ENCODE measurements at places on chromosomes 5 and 9.

GRCh38 chr5:155402927-155403640 is 389.5 kb downstream of the KIF4B start:
- no peak overlapping the region for H3K4me3 ChIP-seq
- no peaks in the 10 kb centered on the region for H3K27me3 ChIP-seq
- no peak for DNase-seq
- H3K36me3 ChIP-seq = no peaks in the 10 kb centered on the region

GRCh38 chr9:91690540-91691249 is 259.3 kb downstream of the ROR2 start:
- no peak for DNase-seq
- no peak overlapping the region for H3K4me3 ChIP-seq
- H3K27me3 ChIP-seq = peaks cover 5% of the 10 kb centered on the region
- H3K4me1 ChIP-seq = peaks cover 27% of the 10 kb centered on the region
- H3K27ac ChIP-seq = peak overlapping the region; percentile 75
- H3K36me3 ChIP-seq = peaks cover 7% of the 10 kb centered on the region

- H3K4me3 ChIP-seq = peak overlapping the region; percentile 92
- H3K27me3 ChIP-seq = no peaks in the 10 kb centered on the region
- H3K36me3 ChIP-seq = peaks cover 8% of the 10 kb centered on the region
Observed at GRCh38 chr5:75050415-75050814, 1.9 kb downstream of the GCNT4 start.

GRCh38 chr9:133003671-133004090 is 25.2 kb downstream of the GFI1B start:
- DNase-seq = no peak
- H3K27me3 ChIP-seq = peaks cover 95% of the 10 kb centered on the region
- no peaks in the 10 kb centered on the region for H3K4me1 ChIP-seq
- H3K4me3 ChIP-seq = no peak overlapping the region

DNA sequence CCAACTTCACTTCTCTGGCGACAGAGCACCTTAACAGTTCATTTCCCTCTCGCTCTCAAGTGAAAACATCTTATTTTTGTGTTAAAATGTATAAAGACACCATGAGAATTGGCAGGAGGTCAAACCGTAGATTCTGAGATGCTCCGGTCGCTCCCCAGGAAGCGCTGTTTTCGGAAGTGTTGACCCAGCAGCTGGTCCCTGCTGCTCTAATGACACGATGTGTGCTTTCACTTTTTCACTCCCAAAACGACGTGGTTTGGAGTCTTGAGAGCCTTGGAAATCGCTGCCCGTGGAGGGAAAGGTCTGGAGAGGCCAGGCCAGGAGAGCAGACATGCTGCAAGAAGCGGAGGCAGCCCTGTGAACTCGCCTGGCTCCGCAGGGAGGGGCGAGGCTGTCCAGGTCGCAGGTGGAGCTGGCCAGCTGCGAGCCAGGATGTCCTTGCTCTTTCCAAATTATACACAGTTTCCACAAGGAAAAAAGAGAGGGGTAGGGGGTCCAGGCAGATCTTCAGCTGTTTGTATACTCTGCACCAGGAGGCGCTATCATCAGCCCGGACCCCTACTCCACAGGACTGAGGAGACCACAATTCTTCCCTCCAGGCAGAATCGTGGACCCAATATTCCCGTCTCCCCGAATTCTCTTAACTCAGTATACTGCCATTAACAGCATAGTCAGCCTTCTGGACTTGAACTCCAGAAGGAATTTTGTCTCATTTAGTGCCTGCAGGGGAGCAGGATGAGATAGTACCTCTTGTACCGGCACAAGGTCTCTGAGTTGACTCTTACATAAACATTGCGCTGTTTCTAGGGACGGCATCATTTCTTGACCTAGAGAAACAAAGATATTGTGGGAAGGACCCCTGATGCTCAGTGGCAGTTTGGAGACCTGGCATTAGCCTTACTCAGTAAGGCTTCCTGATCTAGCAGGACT is 248.6 kb upstream of the ANKRD55 start:
- peak overlapping the region; percentile 96 for H3K27ac ChIP-seq
- H3K36me3 ChIP-seq = peaks cover 9% of the 10 kb centered on the region
- peaks cover 36% of the 10 kb centered on the region for H3K27me3 ChIP-seq
- peaks cover 16% of the 10 kb centered on the region for H3K4me1 ChIP-seq
- no peak for DNase-seq

DNA sequence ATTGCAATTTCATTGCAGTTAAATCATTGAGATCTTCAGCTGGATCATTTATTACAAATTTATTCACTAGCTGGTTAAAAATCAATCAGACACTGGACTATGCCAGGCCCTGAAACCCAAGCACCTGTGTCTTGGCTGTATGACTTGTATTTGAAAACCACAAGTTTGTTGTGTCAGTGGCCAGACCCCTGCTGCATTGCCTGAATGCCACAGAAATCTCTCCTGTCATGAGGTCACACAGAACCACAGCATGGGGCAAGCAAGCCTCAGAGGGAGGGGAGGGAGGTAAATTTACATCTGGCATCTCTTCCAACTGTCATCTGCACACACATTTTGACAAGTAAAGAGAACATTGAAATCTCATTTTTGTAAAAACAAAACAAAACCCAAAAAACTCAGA is 90.0 kb downstream of the ARRDC3 start:
- H3K27me3 ChIP-seq = no peaks in the 10 kb centered on the region
- no peak overlapping the region for H3K4me3 ChIP-seq
- no peak overlapping the region for H3K27ac ChIP-seq
- no peak for DNase-seq

DNA sequence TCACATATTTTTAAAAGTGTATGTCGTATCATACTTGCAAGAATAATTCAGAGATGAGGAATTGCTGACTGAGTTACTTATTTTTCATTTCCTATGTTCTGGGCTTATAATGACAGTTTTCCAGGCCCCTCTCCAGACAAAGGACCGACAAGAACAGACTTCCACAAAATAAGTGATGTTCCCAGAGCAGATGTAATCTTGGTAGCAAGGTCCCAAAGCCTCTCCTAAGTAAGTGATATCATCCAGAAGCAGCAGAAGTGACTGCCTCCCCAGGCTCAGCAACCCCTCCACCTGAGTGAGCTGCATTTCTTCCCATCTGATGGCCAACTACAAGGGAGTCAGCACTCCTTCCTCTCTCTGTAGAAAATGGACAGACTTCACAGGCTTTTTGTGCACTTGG is 57.1 kb downstream of the SEMA6A start:
- no peaks in the 10 kb centered on the region for H3K4me1 ChIP-seq
- H3K27me3 ChIP-seq = no peaks in the 10 kb centered on the region
- DNase-seq = no peak
- no peak overlapping the region for H3K4me3 ChIP-seq

DNA sequence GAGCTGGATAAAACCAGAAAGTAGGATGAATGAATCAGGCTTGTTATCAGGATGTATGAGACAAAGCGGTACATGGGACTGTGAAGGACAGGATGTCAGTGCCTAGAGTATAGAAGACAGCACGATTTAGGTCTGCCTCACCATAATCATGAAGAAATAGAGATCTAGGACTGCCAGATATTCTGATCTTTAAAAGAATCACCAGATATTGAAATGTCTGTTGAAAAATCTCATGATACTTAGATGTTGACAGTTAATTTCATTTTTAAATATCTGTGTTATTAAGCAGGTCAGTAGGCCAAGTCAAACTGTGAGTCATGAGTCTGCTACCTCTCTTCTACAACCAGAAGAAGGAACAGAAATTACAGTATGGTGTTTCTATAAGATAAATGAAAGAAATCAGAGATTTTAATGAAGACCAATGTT is 65.0 kb downstream of the ST8SIA4 start:
- peaks cover 3% of the 10 kb centered on the region for H3K36me3 ChIP-seq
- H3K27me3 ChIP-seq = no peaks in the 10 kb centered on the region
- peak overlapping the region; percentile 6 for H3K4me3 ChIP-seq
- H3K27ac ChIP-seq = peak overlapping the region; percentile 59
- no peak for DNase-seq

- H3K27me3 ChIP-seq = no peaks in the 10 kb centered on the region
- no peak overlapping the region for H3K27ac ChIP-seq
- H3K4me1 ChIP-seq = no peaks in the 10 kb centered on the region
- no peak overlapping the region for H3K4me3 ChIP-seq
- H3K36me3 ChIP-seq = no peaks in the 10 kb centered on the region
Observed at GRCh38 chr5:26666371-26666770, 372.0 kb downstream of the CDH9 start.

DNA sequence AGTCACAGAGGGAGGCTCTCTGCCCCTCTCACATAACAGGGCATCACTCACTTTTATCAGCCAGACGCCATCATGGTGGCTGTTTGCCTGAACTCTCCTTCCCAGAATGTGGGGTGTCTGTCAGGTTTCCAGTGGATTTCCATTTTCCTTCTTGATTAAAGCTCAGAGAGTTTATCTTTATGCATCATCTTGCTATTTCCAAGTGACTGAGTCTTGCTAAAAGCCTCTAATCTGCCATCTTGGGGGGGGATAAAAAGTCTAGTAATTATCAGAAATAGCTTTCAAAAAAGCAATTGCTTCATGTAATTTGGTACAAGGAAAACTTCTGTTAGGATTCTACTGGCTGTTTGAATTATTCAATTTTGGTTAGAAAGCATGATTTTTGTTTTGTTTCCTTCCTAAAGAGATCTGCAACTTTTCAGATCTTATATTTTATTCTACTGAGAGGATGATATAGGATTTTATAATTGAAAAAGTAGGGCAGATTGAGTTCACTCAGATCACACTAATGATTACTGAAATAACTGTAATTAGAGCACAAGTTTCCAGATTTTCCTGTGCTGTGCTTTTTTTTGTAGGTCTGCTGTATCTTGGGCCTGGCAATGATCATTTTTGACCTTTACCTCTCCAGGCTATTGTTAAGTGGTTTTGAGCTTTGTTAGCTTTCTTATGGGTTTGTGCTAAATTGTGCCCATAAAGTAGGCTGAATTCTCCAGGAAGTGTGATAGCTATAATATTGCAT is 661.5 kb downstream of the TLE4 start:
- H3K36me3 ChIP-seq = no peaks in the 10 kb centered on the region
- H3K27me3 ChIP-seq = no peaks in the 10 kb centered on the region
- H3K4me3 ChIP-seq = no peak overlapping the region
- DNase-seq = no peak
- peaks cover 4% of the 10 kb centered on the region for H3K4me1 ChIP-seq

DNA sequence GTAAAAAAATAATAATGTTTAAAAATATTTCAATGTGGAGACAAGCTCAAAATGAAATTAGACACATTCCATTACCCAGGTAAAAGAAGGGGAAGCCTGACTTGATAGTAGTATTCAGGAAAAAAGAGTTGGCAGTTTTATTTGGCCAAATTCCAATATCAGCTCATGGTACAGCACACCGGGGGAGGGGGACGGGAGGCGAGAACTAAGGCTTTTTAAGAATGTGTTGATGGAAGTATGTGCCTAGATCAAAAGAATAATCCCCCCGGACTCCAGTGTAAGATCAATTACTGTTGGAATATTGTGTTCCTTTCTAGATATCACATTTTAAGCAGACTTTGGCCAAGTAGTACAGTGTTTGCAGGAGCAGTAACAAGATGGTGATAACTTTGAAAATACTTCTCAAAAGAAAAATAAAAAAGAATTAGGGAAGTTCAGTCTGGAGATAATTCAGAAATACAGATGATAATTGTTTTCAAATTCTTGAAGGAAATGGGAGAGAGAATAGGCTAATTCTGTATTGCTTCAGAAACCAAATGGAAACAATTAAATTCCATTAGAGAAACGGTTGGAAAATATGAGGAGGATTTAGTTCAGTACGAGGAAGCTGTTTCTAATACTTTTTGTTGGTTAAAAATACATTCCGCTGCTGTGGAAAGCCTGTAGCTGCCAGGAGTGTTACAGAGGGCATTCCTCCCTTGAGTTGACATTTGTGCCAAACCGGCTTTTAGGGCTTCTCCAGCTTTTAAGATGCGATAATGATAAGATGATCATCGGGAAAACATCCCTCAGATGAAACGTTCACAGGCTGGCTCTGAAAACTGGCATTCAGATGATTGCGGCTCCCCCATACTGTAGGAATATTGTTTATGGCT is 98.1 kb upstream of the ERBIN start:
- no peak overlapping the region for H3K4me3 ChIP-seq
- peaks cover 2% of the 10 kb centered on the region for H3K4me1 ChIP-seq
- H3K27ac ChIP-seq = no peak overlapping the region
- no peak for DNase-seq

- H3K27ac ChIP-seq = no peak overlapping the region
- no peaks in the 10 kb centered on the region for H3K4me1 ChIP-seq
- H3K4me3 ChIP-seq = no peak overlapping the region
- no peak for DNase-seq
Observed at GRCh38 chr9:33684831-33685230, 110.5 kb upstream of the PRSS3 start.

- H3K4me3 ChIP-seq = no peak overlapping the region
- no peak for DNase-seq
Observed at GRCh38 chr9:93522736-93523135, 53.6 kb upstream of the PHF2 start.

- no peak for DNase-seq
- no peak overlapping the region for H3K27ac ChIP-seq
- peaks cover 3% of the 10 kb centered on the region for H3K36me3 ChIP-seq
- H3K4me3 ChIP-seq = no peak overlapping the region
- H3K4me1 ChIP-seq = no peaks in the 10 kb centered on the region
Observed at GRCh38 chr5:69075522-69076179, 18.2 kb upstream of the SLC30A5 start.

- DNase-seq = no peak
- H3K36me3 ChIP-seq = peaks cover 27% of the 10 kb centered on the region
- H3K4me3 ChIP-seq = no peak overlapping the region
- peak overlapping the region; percentile 71 for H3K27ac ChIP-seq
- no peaks in the 10 kb centered on the region for H3K27me3 ChIP-seq
Observed at GRCh38 chr5:119373449-119373858, 17.6 kb downstream of the TNFAIP8 start.

GRCh38 chr9:1538301-1538700 is 476.8 kb upstream of the SMARCA2 start:
- no peaks in the 10 kb centered on the region for H3K36me3 ChIP-seq
- no peak overlapping the region for H3K27ac ChIP-seq
- H3K4me3 ChIP-seq = no peak overlapping the region
- no peaks in the 10 kb centered on the region for H3K4me1 ChIP-seq
- DNase-seq = no peak

GRCh38 chr9:108811944-108812343 is 43.8 kb downstream of the ACTL7B start:
- H3K4me3 ChIP-seq = no peak overlapping the region
- H3K4me1 ChIP-seq = no peaks in the 10 kb centered on the region

DNA sequence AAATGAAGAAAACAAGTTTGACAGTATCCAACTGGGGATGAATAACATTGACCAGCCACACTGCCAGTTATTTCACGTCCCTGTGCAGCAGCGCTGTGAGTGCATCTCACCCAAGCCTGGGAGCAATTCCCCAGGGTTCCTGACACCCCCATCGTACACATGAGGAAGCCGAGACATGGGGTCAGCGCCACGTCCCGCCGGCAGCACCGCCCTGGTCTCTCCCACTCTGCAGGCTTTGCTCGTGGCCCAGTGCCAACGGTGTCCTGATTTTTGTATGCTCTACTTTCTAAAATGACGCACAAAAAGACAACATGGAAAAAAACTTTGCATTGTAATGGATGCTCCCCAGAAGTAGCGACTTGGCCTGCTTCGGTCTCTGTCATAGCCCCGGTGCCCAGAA is 14.3 kb downstream of the GTF3C5 start:
- H3K27ac ChIP-seq = no peak overlapping the region
- H3K27me3 ChIP-seq = no peaks in the 10 kb centered on the region
- H3K36me3 ChIP-seq = peaks cover 34% of the 10 kb centered on the region
- H3K4me3 ChIP-seq = no peak overlapping the region

GRCh38 chr9:104209387-104209786 is 115.3 kb downstream of the SMC2 start:
- H3K4me1 ChIP-seq = no peaks in the 10 kb centered on the region
- DNase-seq = no peak
- no peak overlapping the region for H3K27ac ChIP-seq
- H3K27me3 ChIP-seq = no peaks in the 10 kb centered on the region

Measured in effector memory CD8-positive, alpha-beta T cell (primary cell).